ENCODE measurements at places on chromosomes 3 and 15. TPM values are rescaled to one million over a fixed set of nuclear protein-coding genes. Genes with fewer than 3 reads are reported as not detected.

The NDUFB5 gene
- 86.4 TPM for total RNA-seq

The CRYGS gene
- total RNA-seq = 2.1 TPM

The EFCAB12 gene
- 0.26 TPM for total RNA-seq

GRCh38 chr3:88930611-88931010 lies 176.8 kb upstream of the EPHA3 start:
- DNase-seq = peak; percentile 14

- no peak for DNase-seq
Measured at GRCh38 chr15:39340903-39341645, 239.8 kb upstream of the THBS1 start.

GRCh38 chr3:159077860-159078259 lies 276.0 kb downstream of the MFSD1 start:
- peak; percentile 90 for DNase-seq

DNA sequence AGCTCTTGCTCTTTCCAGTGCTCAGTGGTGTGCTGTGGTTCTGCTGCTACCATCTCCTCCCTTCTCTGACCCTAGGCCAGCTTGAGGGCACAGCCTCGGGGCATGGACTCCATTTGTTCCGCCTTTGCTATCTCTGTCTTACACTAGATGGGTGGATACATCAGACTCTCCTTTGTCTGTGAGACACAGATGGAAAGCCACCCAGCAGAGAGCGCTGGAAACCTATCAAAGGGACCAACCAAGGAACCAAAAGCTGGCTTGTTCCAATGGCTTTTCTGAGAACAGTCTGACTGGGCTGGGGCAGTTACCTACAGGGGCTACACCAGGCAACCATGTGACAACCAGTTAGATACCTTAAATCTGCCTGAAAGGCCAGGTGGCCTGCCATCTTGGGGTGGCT lies 63.8 kb downstream of the NPTN start:
- no peak for DNase-seq
